ENCODE measurements at places on chromosomes 7 and 10. TPM values are rescaled to one million over a fixed set of nuclear protein-coding genes. Genes with fewer than 3 reads are reported as not detected.

GRCh38 chr7:32762925-32763293, 128.7 kb downstream of the KBTBD2 start:
- no peak for DNase-seq

GRCh38 chr10:31346953-31347352, 27.9 kb downstream of the ZEB1 start:
- no peak for DNase-seq

Gene TFPI2
- total RNA-seq, result 0.28 TPM

Gene LIPA
- 33.8 TPM for total RNA-seq

- no peak for DNase-seq
Observed at GRCh38 chr10:79020605-79021004, 48.2 kb upstream of the ZMIZ1 start.

Gene CPEB3
- 1.7 TPM for total RNA-seq

DNA sequence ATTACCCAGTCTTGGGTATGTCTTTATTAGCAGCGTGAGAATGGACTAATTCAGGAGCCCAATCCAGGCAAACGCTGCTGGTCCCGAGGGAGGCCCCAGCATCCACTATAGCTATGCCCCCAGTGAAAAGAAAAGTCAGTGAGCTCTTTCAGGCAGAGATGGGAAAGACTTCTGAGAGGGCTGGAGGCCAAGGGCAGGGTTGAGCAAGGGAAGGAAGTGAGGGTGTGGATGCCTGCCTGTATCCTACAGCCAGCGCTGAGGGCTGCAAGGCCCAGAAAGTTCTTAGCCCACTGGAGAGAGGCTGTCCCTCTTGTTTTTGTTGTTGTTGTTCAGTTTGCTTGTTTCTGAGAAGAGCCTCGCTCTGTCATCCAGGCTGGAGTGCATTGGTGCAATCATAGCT, 261.6 kb downstream of the ZEB1 start:
- no peak for DNase-seq

Gene CNNM1
- total RNA-seq, result not detected

GRCh38 chr10:47361293-47361692, 13.1 kb downstream of the RBP3 start:
- no peak for DNase-seq

Gene TASOR2
- total RNA-seq, result 49.5 TPM

Gene GOT1
- 36.4 TPM for total RNA-seq

Gene WNT8B
- total RNA-seq, result not detected

DNA sequence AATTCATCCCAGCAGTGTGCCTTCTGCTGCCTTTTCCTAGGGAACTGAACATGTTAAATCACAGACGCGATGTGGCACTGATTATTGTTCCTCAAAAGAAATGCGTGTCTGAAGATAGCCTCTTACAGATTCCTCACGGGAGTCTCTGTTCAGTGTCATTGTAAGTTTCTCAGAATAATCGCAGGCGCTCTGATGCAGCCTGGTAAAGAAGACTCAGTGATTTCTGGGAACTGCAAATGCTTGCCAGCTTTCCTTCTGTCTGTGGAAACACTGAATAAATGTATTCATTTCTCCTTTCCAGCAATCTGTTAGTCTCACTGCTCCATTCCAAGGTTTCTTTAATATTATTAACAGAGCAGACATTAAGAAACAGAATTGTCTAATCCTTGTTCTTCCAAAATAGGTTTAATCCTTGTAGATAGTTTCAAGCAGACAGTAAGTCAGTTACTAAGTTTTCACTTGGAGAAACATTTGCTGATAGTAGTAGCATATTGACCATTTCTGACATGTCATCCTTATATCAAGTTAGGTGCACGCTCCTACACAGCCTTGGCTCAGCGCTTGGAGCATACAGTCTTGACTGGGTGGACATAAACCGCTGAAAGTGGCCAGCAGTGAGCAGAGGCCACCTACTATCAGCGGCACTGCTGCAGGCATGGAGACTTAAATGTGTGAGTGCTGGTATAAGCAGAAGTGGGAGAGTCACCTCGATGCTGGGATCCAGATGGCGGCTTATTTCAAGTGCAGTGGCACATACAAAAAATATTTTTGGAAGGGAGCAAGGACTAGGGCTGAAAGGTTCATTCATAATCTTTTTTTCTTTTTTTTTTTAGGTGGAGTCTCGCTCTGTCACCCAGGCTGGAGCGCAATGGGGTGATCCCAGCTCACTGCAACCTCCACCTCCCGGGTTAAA, 27.7 kb downstream of the MMRN2 start:
- DNase-seq, result no peak

DNA sequence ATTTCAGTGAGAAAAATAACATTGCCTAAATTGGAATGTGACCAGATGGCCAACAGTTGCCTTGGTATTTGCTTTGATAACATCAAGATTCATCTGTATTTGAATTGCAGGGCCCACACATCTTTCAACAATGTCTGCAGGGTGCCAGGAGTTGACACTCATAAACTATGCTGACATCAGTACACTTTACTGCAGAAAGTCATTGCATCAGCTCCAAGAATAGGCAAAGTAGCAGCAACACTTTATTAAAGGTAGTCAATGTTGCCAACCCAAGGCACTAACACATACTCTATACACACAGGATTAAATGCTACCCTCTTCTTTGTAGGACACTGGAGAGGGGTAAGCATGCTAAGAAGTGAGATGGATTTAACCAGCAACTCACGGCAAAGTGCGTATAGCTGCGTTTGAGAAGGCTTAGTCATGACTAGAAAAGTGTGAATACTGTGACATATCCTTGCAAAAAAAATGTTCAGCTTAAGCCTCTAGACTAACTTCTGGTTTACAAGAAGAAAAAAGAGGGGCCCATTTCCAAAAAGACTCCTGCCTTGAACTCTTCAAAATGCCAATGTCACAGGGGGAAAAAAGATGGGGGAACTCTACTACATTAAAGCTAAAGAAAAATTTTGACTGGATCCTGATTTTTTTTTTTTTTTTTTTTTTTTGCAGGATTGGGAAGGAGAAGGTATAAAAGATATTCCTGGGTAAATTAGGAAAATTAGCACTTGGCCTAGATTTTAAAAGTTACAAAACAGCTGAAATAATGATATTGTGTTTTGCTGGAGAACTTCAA, 2.2 kb downstream of the BBIP1 start:
- no peak for DNase-seq

- DNase-seq, result no peak
Observed at GRCh38 chr10:72204296-72204695, 11.5 kb upstream of the ANAPC16 start.

Gene CALHM1
- 0.40 TPM for total RNA-seq

DNA sequence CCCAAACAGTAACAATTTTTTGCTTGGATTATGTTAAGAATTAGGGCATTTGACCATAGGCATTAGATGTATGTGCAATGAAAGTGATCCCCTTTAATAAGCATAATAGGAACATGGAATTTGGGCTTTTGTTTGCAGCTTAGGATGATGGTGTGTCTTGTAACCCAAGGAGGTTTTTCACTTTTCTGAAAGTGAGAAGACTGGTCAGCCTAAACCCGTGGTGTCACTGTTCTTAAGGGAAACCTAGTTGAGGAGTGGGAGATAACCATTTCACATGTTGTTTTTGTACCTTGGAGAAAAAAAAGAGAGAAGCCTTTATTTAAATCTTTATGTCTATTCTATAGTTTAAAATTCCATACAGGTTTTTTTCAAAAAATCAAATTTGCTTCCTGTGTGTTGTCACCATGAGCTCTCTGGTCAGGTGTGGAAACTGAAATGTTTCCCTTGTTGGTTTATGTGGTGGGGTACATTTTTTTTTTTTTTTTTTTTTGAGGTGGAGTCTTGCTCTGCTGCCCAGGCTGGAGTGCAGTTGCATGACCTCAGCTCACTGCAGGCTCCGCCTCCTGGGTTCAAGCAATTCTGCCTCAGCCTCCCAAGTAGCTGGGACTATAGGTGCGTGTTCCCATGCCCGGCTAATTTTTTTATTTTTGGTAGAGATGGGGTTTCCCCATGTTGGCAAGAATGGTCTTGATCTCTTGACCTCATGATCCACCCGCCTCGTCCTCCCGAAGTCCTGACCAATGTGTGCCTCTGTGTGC, 7.7 kb downstream of the CCM2 start:
- DNase-seq, result peak; percentile 45

Gene SLC16A9
- total RNA-seq, result 4.8 TPM

DNA sequence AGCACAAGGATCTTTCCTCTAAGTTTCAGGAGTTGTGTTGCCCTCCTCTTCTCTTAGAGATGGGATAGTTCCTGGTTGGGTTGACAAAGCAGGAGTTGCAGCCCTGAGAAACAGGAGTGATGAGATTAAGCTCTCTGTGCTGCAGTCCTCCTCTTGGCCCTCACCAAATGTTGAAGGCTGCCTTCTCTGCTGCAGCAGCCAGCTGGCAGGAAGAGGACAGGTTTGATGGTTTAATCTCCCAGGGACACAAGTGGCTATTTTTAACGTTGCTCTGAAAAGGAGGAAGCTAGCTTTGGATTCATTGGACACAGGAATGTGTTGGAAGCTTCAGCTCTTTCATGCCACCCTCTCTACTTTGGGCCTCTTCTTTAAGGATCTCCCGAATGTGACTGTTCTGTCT, 9.4 kb downstream of the STRIP2 start:
- no peak for DNase-seq

Gene RFC2
- 73.3 TPM for total RNA-seq

GRCh38 chr10:86265895-86266259, 100.7 kb downstream of the GRID1 start:
- DNase-seq, result no peak

GRCh38 chr7:33986951-33987947, 81.9 kb downstream of the BMPER start:
- DNase-seq, result no peak

Gene ANKRD1
- total RNA-seq, result not detected

Gene SH3PXD2A
- total RNA-seq, result 12.0 TPM

DNA sequence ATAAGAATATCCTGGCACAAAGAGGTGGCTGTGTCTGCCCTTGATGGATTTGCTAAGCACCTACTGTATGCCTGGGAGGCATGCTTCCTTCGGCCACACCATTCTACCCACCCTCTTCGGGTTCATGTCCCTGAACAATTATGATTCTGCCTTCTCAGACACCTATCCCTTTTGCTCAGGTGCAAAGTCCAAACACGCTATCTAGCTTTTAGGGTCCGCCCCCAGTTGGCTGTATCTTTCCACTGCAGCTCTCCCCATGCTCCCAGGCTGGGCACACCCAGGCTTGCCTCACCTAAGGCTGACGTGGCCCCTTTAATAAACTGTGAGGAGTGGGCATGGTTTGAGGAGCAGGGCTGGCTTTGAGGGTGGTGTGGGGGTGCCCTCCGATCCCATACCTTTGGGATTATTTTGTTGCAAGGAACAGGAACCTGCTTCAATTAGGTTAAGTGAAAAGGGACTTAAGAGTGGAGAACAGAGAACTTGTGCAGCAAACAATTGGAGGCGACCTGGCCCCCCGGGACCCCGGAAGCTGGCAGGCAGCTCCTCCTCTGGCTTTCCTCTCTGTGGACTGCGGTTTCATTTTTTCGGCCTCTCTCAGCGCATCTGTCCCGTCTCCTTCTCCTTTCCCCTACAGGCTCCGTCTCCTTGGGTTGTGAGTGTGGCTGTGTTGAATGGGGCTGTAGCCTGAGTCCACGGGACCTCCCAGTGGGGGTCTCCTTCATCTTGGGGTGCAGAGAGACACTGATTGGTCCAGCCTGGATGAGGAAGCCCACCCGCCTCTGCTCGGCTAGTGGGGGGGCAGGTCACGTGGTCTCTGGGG, 3.8 kb downstream of the CLIP2 start:
- no peak for DNase-seq

DNA sequence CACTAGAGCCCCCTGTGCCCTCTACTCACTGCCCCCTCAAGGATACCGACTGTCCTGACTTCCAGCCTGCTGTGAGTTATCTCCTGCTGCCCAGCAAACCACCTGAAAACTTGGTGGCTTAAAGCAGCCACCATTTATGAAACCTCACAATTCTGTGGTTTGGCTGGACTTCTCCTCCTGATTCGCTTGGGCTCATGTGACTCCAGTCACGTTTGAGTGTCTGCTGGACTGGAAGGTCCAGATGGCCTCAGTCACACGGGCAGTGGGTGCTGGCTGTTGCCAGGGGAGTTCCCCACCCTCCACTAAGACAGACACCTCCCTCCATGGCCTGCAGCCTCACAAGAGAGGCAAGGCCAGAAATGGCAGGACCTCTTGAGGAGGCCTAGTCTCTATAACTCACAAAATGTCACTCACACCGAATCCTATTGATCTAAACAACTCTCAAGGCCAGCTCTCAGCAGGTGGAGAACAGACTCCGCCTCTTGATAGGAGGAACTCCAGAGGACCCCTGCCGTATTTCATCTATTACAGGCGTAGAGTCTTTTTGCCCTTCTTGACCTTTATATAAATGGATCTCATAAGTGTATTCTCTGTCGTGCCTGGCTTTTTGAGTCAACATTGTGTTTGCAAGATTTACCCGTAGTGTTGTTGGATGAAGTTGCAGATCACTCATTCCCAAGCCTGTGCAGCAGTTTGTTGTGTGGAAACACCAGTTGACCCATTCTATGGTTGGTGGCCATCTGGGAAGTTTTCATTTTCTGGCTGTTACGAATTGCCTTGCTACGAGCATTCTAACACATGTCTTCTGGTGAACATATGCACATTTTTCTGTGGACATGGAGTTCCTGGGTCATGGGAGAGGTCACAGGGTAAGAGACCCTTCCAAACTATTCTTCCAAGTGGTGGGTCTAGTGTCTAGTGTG, 48.3 kb downstream of the ZMIZ1 start:
- peak; percentile 69 for DNase-seq

- no peak for DNase-seq
Observed at GRCh38 chr10:68560943-68561864, 1.1 kb downstream of the TET1 start.

Gene STEAP4
- 0.13 TPM for total RNA-seq

Gene PPP1R3C
- 0.16 TPM for total RNA-seq
